ENCODE measurements at places on chromosomes 5 and 9. TPM values are rescaled to one million over a fixed set of nuclear protein-coding genes. Genes with fewer than 3 reads are reported as not detected.

- DNase-seq, result no peak
These were observed 4.0 kb upstream of the TRAF2 start for GRCh38 chr9:136882109-136882946.

Gene ZNF354C
- 11.8 TPM for total RNA-seq

GRCh38 chr9:109098960-109099308 lies 20.8 kb downstream of the TMEM245 start:
- DNase-seq, result no peak

- no peak for DNase-seq
These were observed 66.7 kb upstream of the PRSS3 start for GRCh38 chr9:33728613-33729012.

Gene SLC12A7
- total RNA-seq, result 13.7 TPM

- DNase-seq, result no peak
These were observed 700.6 kb downstream of the SEMA5A start for GRCh38 chr5:8845296-8845695.

GRCh38 chr9:31136524-31136923 lies 1247.9 kb upstream of the ACO1 start:
- DNase-seq, result no peak

DNA sequence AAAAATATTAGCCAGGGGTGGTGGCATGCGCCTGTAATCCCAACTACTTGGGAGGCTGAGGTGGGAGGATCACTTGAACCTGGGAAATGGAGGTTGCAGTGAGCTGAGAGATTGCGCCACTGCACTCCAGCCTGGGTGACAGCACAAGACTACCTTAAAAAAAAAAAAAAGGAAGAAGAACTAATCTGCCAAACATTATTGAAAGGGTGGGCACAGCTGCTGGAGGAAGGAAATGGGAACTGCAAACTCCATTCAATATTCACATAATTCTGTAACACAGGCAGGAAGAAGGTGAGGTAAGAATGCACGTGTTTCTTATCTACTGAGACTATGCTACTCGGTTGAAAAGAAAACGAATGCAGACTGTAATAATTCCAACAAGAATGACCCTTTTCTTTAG lies 121.1 kb upstream of the GNA14 start:
- no peak for DNase-seq

Gene FSD1L
- total RNA-seq, result 9.9 TPM

All from skin of body (tissue), 3 donors.